ENCODE measurements at places on chromosomes 4 and X. TPM values are rescaled to one million over a fixed set of nuclear protein-coding genes. Genes with fewer than 3 reads are reported as not detected.

The CT45A3 gene
- total RNA-seq: not detected

The ACSL1 gene
- 63.2 TPM for total RNA-seq

The GAR1 gene
- 27.2 TPM for total RNA-seq

The CSAG2 gene
- total RNA-seq: not detected

The CFAP299 gene
- not detected for total RNA-seq

The PPEF2 gene
- total RNA-seq: not detected

The MID2 gene
- total RNA-seq: not detected

The DRP2 gene
- total RNA-seq: 0.24 TPM

The IL1RAPL1 gene
- not detected for total RNA-seq

The TRMT10A gene
- total RNA-seq: 6.7 TPM

The PIM2 gene
- total RNA-seq: 30.4 TPM

The PROM1 gene
- not detected for total RNA-seq

The RS1 gene
- not detected for total RNA-seq

The CORIN gene
- not detected for total RNA-seq

All from GM12878 (cell line).